ENCODE measurements at places on chromosomes 16 and 17.

DNA sequence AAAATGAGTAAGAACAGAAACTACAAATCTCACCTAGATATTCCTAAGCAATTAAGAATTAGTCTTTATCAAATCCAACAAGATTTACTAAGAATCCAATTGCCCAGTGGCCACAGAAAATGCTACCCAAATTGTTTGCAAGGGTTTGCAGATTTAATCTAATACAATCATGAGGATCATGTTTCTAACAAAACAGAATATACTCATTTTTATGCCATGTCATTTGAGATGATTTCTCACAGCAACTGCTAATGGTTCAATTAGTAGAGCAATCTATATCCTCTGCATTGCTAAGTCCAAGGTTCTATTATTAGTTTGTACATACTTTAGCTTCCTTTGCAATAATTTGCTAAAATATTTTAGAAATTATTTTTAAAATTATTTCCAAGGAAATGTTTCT, 41.2 kb downstream of the HELZ start:
- no peak for DNase-seq

GRCh38 chr17:40905370-40905769, 20.3 kb upstream of the KRT20 start:
- no peak for DNase-seq

GRCh38 chr17:17842111-17842876, 5.5 kb upstream of the SREBF1 start:
- DNase-seq = no peak

DNA sequence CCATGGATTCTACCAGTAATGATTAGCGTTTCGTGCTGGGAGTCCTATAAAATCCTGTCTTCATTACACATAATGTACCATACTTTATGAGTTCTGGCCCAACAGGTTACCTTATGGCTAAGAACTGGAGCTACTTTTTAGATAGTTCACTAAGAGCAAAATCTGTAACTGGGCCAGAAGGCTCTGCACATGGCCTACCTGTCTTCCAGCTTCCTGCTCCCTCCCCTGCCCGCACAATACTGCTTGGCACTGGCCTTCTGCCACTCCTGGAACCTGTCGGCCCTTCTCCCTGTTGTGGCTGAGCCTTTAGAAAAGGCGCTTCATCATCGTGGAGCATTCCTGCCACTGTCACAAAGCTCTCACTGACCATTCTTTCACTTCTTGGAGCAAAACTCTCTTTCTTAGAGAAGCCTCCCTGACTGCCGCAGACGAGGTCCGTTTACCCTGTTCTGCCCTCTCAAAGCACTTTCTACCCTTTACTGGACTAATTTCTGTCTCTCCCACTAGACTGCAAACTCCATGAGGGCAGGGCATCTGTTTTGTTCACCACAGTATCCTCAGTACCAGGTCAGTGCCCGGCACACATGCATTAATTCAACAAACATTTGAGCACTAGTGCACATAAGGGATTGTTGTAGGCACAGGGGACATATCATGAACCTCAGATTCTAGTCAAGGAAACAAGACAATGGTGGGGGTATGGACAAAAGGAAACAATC, 116.5 kb downstream of the PARN start:
- no peak for DNase-seq

DNA sequence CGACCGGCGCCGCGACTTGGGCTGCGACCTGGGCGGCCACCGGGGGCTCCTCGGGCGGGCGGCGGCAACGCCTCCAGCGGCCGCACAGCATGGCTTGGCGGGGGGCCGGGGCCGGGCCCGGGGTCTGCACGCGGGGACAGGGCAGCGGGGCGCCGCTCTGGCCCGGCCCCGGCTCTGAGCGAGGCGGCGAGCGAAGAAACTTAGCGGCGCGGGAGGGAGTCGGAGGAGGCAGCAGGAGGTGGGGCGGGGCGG, at the start of gene PLCD3:
PLCD3 (minus strand) TSS at position 196 of the 252 bp plus-strand sequence; CDS start at position 91, 105 bp downstream.
- no peak for DNase-seq

DNA sequence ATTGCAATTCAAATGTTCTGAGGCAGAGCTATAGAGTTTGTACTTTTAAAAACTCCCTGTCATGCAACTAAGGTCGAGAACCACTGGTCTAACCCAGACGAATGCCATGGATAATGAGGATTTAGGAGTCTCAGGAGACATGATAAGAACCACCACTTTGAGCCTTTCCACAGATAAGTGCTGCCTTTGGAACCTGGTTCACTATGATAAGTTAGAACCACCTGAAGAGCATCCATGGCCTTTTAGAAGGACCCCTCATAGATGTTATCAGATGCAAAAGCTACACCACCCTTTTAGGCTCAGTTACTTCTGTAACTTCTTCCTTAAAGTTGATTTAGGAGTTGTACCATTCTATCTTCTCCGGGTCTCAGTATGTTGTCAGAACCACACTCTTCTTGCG, 350.6 kb upstream of the CCL2 start:
- DNase-seq = no peak
